T-helper 1 cell (primary cell): ENCODE measurements at places on chromosomes 1 and 21.

DNA sequence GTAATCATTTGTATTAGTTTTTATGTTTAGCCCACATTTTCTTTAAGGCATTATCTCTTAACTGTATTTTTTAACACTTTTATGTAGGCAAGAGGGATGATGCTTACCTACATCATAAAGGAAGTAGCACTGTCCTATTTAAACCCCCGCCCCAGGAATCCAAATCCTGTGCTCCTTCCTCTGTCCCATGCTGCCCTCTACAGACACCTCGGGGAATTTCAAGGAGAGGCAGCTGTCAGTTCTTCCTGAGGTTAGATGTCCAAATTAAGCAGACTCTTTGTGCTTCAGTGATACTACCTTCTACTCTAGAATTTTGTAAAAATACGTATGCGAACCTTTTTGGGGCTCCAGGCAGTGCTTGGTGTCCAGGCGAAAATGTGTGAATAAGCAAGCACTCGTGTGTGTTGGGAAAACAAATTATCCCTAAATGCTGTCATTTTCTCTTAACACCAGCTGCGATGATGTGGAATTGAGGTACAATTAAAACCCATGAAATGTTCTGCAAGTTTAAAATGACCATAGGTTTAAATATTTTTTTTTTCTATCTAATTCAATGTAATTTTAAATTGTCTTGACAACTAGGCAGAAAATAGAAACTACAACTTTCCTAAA lies 19.2 kb downstream of the CRCT1 start:
- DNase-seq, result no peak

- DNase-seq, result no peak
These were observed 14.8 kb downstream of the VANGL1 start for GRCh38 chr1:115656461-115657077.

DNA sequence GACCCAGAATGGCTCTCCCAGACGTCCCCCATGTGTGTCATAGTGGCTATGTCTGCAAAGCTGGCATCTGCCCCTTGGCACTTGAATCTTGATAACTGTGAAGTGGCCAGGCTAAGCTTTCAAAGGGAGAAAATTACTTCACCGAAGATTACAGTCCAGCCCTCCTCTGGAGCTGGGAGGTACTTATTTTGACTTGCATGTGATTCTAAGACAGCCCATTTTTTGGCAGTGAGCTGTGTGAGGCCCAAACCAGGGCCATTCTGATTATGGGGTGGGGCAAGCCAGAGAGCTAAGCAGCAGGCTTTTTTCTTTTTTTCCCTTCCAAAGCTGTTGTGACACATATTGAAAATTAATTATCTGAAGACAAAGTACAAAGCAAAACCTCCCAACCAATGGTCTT lies 42.1 kb upstream of the C8B start:
- DNase-seq, result no peak

- DNase-seq, result no peak
These were observed 47.5 kb downstream of the HSF2BP start for GRCh38 chr21:43611598-43612369.

DNA sequence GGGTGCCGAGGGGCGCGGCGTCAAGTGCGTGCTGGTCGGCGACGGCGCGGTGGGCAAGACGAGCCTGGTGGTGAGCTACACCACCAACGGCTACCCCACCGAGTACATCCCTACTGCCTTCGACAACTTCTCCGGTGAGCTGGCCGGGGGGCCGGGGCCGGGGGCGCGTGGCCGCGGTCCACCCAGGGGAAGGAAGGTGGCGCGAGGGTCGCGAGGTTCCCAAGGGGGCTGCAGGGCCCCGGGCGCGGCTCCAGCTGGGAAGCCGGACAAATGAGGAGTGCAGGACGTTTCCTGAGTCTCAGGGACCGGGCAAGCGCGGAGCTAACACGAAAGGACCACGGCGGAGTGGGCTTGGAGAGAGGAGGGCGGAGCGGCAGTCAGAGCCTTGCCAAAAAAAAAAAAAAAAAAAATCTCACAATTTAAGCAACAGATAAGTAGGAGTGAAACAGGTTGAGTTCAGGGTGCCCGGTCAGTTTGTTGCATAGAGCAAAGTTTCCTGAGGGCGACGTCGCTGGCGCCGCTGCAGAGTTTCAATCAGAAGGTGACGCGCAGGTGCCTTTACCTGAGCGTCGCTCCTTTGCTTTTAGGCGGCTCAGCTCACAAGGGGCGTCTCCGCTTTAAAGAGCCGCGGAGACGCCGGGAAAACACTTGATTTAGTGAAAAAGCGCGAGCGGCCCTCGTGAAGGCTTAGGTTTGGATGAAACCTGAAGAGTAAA lies 750 bp downstream of the RHOU start:
- peak; percentile 29 for DNase-seq

DNA sequence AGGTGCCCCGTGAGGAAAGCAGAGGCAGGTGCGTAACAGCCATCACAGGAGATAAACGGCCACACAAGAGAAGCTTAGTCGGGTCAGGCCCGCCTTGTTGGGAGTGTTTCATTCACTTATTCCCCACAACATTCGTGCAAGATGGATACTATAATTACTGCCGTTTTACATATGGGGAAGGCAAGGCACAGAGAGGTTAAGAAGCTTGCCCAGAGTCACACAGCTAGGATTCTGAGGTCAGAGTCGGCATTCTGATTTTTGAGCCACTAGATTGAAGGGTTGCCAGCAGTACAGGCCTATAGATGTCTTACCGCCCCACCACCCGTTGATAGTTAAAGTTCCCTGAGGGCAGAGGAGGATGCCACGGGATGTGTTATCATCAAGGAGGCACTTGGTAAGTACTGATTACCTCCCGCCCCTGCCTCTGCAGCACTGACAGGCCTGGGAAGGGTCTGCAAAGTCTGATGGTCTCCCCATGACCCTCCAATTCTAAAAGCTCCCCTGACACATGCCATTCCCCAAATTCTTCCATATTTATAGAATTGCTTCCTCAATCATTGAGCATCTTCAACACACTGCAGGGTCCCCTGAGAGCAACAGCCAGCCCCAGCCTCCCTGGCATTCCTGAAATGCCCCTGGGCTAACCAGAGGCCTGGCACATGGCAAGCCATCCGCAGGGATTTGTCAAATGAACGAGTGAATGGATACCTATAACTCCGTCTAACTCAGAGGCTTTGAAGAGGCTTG lies 74.7 kb upstream of the CLDN14 start:
- no peak for DNase-seq

- DNase-seq, result no peak
These were observed 20.7 kb downstream of the CD34 start for GRCh38 chr1:207890136-207890738.

GRCh38 chr1:223233410-223234169 lies 90.5 kb upstream of the TLR5 start:
- DNase-seq, result no peak

DNA sequence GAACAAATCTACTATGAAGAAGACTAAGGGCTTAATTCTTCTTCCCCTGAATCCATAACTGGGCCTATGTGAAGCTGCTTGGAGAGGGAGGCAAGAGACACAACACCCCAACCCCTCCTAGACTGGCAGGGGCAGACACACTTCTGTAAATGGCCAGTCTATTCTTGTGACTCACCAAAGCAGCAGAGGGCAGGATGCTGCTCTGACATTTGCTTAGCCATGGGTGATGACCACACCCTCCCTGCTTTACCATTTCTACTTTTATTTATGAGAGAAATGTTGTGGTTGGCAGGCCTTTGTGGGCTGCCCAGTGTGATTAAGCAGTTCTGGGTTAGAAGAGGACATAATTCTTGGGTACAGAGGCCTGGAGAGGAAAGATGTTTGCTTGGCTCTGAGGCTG lies 189.8 kb upstream of the DPYD start:
- no peak for DNase-seq

- DNase-seq, result no peak
These were observed 54.0 kb upstream of the ATP5PO start for GRCh38 chr21:33969581-33969980.

DNA sequence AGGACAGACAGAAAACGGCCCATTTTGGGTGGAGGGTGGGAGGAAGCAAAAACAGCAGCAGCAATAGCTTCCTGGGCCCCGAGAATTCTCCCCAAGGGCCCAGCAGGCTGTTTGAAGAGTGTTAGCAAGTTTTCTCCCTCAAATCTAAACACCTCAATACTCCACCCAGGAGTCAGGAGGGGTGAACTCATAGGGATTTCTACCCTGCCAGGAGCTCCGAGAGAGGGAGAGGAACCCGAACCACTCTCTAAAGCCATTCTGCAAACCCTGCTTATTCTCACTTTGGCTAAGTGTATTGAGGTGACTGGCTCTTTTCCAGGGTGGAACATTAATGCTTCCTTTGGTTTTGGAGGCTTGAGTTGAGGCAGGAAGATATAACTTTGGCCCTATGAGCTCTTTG lies 55.6 kb upstream of the PPM1J start:
- DNase-seq, result no peak

DNA sequence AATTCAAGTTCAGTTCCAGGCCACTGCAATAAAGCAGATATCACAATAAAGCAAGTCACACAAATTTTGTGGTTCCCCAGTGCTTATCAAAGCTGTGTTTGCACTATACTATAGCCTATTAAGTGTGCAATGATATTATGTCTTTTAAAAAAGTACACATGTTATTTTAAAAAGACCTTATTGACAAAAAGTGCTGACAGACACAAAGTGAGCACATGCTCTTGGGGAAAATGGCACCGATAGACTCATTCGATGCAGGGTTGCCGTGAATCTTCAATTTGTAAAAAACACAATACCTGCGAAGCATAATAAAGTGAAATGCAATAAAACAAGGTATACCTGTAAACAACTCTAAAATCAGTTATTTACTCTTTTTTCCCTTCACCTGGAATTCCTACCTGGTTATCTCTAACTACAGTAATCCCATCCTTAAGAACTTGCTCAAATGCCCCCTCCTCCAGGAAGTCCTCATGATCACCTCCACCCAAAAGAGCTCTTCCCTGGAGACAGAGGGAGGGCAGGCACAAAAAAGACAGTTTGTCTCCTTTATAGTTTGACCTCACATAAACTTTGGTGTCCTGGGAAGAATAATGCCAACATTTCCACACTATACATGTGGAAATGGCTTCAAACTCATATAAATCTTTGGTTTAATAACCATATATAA lies 9.7 kb upstream of the C1orf198 start:
- DNase-seq, result no peak

DNA sequence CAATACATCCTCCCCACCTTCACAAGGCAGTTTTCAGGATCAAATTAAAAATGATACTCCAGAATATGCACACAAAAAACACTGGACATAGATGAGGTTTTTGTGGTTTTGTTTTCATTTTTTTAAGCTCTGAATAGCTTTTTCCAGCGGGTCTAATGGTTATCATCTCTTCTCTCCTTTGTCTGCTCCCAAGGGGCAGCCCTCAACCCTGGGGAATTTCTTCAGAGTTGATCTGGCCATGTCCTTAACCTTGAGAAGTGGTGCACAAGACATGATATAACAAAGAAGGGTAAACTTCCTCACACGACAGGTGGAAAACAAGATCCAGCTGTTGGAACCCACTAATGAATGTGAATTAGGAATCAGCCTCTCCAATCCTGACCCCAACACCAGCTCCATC lies 1.5 kb upstream of the CD244 start:
- DNase-seq, result no peak

- no peak for DNase-seq
These were observed 78.9 kb upstream of the LMO4 start for GRCh38 chr1:87249803-87250202.

GRCh38 chr1:46186076-46186475 lies 9.8 kb upstream of the P3R3URF start:
- DNase-seq, result no peak

GRCh38 chr1:207870306-207871031 lies 40.5 kb downstream of the CD34 start:
- no peak for DNase-seq

GRCh38 chr21:24418671-24419070 lies 1188.6 kb downstream of the MRPL39 start:
- DNase-seq, result no peak

DNA sequence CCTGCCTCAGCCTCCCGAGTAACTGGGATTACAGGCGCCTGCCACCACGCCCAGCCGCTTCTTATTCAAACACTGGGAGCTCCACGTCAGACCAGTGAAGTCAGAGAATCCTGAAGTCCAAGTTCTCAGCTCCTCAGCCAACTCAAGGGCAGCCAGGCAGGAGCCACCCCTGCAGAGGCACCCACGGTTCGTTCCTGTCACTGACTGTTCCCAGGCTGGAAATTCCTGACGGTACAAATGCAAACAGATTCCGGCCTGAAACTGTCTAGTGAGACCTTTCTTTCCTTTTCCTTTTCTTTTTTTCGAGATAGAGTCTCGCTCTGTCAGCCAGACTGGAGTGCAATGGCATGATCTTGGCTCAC lies 11.7 kb downstream of the SLC35E2B start:
- DNase-seq, result no peak

- DNase-seq, result no peak
These were observed 94.0 kb upstream of the KCND3 start for GRCh38 chr1:112083487-112083886.

DNA sequence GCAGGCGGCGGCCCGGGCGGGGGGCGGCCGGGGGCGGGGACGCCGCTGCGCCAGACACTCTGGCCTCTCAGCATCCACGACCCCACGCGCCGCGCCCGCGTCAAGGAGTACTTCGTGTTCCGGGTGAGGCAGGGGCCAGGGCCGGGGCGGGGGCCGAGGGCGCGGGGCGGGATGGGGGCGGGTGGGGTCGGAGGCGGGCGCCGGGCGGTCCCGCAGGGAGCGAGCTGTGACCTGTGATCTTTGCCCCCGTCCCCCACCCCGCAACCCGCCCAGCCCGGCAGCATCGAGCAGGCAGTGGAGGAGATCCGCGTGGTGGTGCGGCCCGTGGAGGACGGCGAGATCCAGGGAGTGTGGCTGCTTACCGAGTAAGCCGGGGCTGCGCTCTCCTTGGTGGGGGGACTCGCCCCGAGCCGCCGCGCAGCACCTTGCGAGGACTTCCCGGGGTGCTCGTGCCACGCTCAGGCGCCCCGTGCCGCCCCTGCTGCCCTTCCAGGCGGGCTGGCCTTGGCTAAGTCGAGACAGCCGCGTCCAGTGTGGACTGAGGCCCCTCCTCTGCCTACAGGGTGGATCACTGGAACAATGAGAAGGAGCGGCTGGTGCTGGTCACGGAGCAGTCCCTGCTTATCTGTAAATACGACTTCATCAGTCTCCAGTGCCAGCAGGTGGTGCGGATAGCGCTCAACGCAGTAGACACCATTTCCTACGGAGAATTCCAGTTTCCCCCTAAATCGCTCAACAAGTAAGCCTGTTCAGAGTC lies 514 bp downstream of the TPRG1L start:
- DNase-seq, result no peak

DNA sequence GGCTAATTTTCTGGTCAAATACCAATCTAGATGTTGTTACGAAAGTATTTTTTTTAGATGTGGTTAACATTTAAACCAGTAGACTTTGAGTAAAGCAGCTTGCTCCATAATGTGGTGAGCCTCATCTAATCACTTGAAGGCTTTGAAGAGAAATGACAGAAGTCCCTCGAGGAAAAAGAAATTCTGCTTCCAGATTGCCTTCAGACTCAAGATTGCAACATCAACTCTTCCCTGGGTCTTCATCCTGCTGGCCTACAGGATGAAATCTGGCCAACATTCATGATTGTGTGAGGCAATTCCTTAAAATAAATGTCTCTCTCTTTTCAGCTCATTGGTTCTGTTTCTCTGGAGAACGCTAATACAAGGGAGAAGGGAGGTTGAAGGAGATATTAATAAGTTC lies 32.5 kb upstream of the SSX2IP start:
- DNase-seq, result no peak
